ENCODE measurements at places on chromosomes 6 and 20.

DNA sequence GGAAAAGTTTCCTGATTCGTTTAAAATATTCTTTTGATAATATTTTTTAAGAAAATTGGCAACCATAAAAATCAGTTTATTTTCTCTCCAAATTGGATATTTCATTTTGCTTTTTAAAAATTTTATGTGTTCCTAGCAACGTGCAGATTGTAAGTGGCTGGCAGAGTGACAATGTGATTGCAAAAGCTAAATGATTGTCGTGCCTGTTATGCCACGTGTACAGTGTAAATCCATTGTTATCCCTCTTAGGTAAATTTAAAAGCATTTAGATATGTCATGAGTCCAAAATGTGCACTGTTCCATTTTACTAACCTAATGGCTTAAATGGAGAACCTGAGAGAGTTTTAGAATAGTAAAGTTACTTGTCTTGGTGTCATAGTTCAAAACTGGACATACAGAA is 94.4 kb upstream of the ADGRF4 start:
- DNase-seq = no peak

- no peak for DNase-seq
These were observed 151.0 kb upstream of the HEY2 start for GRCh38 chr6:125598422-125598821.

DNA sequence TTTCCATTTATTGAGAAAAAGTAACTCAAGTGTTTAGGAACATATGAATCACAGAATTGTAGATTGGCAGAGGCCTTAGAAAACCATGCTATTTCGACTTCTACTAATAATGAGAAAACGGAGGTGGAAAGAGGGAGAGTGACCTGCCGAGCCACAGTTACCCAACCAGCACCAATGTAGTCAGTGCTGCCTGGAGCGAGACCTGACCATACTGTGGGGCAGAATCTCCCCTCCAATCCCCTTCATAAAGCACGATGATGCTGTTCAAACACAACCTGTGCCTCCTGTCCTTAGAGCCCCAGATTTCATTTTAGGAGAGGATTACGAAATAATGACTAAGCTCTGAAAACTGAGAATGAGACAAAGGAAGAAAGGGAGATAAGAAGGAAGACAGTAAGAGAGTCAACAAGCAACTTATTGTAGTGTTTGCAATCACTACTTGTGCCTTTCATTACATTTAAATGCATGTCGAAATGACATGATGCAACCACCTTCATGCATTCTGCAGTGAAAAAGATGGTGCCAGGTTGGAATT is 70.6 kb downstream of the ATXN1 start:
- no peak for DNase-seq

GRCh38 chr20:1337441-1337840 is 8.5 kb upstream of the SDCBP2 start:
- DNase-seq = no peak

- DNase-seq = no peak
These were observed 158.9 kb downstream of the LY86 start for GRCh38 chr6:6747371-6747770.

- no peak for DNase-seq
These were observed 29.9 kb downstream of the EZR start for GRCh38 chr6:158789115-158789917.
